ENCODE measurements at places on chromosomes 13 and 19.

- DNase-seq: no peak
These were observed 9.9 kb downstream of the GPR183 start for GRCh38 chr13:99297331-99297730.

- DNase-seq: no peak
These were observed 13.1 kb upstream of the NOTCH3 start for GRCh38 chr19:15213715-15214381.

DNA sequence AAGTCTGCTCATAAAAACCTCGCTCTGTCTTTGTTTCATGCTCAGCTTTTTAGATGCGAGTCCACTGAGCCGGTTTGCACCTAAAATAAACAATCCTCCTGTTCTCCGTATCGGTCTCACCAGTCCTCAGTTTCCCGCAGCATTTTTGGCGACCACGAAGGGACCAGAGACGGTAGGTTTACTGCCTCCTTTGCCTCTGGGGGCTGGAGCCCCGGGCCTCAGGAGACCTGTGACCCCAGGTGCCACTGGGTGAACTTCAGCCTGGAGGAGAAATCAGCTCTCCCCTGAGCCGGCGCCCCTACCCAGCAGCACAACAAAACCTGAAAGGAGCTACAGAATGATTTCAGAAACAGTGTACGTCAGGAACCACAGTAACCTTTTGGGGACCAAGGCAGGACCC, 8.1 kb downstream of the SIGLEC11 start:
- no peak for DNase-seq

GRCh38 chr13:110216006-110216397, 91.0 kb downstream of the COL4A1 start:
- DNase-seq: no peak

DNA sequence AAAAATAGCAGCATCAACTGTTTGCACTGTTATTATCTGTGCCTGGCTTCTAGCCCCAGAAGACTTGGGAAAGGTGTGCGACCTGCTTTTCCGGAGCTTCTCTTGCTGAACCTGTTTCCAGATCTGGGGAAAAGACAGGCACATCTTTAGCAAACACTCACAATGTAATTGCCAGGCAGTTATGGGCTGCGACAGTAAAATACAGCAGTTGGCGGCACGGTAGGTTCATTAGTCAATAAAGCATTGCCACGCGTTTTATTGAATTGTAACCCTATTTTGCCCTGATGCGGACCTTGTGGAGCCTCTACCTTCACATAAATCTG, 223.7 kb upstream of the TSHZ3 start:
- DNase-seq: no peak

GRCh38 chr13:31747966-31748365, 8.6 kb downstream of the RXFP2 start:
- DNase-seq: no peak

GRCh38 chr13:43895940-43896339, 16.2 kb downstream of the LACC1 start:
- DNase-seq: no peak

GRCh38 chr19:48419158-48419920, 25.9 kb downstream of the GRIN2D start:
- DNase-seq: peak; percentile 30

- DNase-seq: peak; percentile 17
These were observed 22.5 kb upstream of the ZNF429 start for GRCh38 chr19:21482863-21483276.

DNA sequence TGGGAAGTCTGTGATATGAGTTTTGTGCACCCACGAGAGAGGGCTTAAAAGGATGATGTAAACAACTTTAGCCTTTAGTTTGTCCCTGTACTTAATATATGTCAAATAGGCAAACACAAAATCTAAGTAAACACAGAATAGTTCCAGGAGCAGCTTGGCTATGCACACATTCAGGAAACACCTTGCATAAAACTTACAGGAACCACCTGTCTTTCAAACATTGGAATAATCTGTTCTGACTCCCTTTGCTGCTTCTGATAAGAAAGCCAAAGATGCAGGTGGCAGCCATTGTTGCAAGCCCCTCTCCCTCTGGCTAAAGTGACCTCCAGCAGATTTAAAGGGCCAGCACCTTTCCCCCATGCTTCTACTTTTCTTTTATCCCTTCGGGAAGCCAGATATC, 4.7 kb downstream of the EEF1AKMT1 start:
- DNase-seq: no peak

DNA sequence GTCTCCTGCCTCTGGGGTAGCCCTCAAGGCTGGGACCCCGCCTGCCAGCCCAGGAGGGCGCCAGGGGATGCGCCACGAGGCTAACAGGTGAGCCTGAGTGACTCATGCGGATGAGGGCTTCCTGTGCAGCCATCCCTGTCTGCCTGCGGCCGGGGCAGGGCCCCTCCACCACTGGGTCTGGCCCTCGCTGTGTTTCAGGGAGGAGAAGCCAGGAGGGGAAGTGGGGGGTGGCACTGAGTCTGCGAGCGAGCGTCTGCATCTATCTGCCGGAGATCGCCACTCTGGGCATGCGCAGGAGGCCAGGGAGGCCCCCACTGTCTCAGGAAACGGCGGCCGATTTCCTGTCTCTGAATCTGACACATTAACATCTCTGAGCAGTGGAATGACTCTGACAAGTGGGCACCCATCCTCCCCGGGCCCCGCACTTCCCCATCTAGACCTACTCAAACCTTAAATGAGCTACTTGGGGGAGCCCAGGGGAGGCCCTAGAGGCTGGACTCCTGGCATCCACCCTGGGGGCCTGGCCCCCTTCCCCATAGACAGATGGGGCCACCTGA, 19.7 kb downstream of the RFX1 start:
- DNase-seq: peak; percentile 97

GRCh38 chr13:99617474-99618255, 116.4 kb downstream of the TM9SF2 start:
- no peak for DNase-seq

DNA sequence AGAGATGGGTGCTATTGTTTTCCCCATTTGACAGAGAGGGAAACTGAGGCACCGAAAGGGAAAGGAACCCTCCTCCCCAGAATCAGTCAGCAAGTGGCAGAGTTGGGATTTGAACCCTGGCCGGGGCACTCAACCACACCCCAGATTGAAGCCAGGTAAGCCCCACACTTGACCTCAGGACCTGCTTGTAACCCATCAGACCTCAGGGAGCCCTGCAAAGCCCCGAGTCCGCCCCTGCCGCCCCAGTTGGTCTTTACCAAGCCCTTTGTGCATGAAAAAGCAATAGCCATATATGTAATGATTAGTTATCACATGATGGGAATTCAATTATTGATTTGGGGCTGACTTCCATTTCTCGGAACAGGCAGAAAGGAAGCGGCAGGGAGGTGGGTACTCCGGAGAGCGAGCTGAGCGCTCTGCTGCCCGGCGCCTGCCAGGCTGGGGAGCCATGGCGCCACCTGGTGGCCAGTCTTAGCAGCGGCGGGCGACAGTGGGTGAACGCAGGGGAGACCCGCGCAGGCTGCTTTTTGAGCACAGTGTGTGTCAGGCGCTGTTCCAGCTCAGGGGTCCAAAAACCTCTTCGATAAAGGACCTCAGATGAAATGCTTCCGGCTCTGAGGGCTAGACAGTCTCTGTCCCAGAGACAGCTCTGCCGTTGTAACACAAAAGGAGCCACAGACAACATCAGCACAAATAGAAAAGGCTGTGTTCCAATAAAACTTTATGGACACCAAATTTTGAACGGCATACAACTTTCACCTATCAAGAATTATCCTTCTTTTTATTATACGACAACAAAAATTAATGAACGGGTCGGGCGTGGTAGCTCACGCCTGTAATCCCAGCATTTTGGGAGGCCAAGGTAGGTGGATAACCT, 82.9 kb upstream of the CACNA1A start:
- peak; percentile 72 for DNase-seq

- DNase-seq: no peak
These were observed 6.0 kb upstream of the NCCRP1 start for GRCh38 chr19:39190768-39191167.

DNA sequence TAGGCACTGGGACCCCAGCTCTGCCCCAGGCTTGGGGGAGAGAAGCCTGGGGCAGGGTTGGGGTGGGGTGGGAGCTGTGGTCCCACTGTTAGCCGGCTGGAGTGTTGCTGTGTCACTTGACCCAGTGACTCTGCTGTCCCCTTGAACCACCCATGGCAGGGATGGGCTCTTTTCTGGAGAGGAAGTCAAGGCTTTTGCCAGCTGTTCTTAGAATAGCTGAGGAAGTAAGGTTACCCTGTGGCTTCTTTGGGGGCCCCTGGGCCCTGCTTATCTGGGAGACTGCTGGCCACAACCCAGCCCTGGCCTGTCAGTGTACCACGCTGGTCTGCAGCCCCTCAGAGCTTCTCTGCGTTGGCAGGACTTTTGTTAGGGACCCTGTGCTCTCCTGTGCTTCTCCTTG, 9.1 kb downstream of the PNPLA6 start:
- DNase-seq: no peak

DNA sequence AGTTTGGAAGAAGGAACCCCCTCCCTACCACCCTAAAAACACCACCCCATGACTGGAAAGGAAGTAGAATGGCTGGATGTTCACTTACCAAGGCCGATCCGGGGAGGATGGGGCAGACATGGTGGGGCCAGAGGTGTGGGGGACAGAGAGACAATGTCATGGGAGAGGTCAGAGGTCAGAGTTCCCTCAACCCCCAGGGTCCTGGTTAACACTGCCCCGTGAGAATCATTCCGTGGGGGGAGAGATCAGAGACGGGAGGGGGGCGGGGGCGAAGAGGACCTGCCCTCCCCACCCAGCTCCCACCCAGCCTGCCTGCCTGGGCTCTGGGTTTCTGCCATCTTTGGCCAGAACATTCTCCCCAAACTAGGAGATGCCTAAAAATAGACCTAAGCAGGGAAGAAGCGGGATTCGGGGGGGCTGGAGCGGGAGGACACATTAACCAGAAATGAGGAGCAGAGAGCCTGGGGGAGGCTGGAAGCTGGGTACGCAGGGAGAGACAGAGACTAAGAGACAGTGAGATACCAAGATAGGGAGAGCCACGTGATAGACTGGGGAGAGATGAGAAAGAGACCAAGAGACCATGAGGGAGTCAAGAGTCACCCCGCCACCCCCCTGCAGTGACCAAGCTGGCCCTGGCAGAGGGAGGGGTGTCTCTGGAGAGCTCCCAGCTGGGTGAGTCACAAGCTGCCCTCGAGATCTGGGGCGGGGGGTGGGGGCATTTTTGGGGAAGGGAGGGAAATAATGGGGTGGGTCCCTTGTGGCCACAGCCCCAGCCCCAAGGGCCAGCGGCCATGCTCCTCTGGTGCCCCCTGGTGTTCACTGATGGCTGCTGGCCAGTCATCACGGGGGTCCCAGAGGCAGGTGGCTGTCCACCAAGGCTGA, 6.1 kb upstream of the KANK2 start:
- no peak for DNase-seq

- DNase-seq: no peak
These were observed 28.3 kb downstream of the CEBPA start for GRCh38 chr19:33273881-33274662.

DNA sequence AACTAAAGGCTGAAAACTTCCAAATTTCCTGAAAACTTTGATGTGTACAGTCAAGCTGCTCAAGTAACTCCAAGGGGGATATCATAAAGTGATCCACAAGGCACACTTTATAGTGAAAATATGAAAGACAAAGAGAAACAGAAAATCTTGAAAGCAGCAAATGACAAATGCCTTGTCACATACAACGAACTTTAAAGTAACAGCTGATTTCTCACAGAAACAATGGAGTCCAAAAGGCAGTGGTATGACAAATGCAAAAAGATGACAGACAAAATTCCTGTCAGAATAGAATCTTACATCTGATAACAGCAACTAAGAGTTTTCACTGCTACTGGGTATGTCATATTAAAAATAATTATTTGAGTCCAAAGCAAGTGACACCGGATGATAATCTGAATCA, 1602.3 kb upstream of the PRR20A start:
- no peak for DNase-seq

DNA sequence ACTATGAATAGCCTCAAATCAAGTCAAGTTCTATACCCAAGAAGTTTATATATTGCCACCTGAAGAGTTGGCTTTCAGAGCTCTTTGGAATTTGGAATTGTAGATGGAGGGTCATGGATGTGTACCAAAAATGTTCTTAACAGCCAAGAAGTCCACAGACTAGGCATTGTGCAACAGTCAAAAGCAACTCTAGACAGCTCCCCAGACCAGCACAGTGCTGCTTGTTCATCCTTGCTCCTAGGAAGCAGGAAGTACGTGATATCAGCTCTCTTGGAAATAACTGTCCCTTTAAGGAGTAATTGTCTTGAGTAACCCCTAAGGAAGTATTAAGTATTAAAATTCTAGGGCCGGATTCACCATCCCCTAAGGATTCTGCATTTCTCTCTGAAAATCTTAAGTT, 30.7 kb upstream of the IL17D start:
- DNase-seq: no peak

DNA sequence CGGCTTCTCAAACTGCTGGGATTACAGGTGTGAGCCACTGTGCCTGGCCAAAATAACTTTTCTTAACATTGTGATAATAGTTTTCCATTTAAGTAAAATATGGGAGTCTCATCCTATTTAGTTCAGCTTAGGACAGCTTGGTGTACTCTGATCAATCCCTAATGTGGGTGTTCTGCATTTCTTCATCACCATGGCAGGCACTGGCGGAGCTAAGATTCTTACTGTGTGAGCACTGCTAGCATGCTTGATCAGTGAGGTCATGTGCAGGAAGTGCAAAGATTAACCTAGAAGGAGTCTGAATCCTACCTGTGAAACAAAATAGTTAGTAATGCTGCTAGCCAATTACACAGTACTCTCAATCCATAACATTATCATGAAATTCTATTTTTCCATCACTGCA, 1684.2 kb upstream of the SLC10A2 start:
- no peak for DNase-seq

DNA sequence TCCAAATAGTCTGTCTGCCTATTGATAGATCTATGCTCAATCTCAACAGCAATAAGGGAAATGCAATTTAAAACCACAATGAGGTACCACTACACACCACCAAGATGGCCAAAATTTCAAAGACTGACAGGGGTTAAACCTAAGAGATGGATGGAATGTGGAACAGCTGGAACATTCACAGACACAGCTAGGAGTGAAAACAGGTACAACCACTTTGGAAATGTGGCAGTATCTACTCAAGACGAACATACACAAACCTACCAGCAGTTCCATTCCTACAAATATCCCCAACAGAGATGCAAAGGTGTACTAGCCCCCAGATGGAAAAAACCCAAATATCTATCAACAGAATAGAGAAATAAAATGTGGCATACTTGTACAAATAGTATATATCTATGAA, 86.4 kb downstream of the TSC22D1 start:
- DNase-seq: no peak

DNA sequence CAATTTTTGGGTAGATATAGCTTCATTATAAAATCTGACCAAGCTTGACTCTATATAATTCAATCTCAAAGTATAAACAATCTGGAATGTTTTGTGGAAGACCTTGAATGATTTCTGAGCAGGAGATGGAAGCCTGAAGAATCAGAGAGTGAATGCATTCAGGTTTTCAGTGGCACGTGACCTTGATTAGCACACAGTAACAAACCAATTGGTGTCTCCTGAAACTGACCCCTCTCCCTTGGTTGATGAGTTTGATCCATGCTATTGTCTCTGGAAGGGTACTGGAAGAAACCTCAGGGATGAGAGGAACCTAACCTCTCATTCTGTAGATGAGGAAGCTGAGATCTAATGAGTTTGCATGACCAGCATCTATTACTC, 39.6 kb downstream of the PCDH8 start:
- no peak for DNase-seq

All from activated naive CD8-positive, alpha-beta T cell treated with anti-CD3 and anti-CD28 coated beads, Interleukin-2, amount 50 U/mL, for 16 hours (primary cell).